T-helper 17 cell (primary cell): ENCODE measurements at places on chromosomes 5 and 9.

GRCh38 chr9:5448461-5449435 lies 1.6 kb upstream of the CD274 start:
- no peak for DNase-seq

DNA sequence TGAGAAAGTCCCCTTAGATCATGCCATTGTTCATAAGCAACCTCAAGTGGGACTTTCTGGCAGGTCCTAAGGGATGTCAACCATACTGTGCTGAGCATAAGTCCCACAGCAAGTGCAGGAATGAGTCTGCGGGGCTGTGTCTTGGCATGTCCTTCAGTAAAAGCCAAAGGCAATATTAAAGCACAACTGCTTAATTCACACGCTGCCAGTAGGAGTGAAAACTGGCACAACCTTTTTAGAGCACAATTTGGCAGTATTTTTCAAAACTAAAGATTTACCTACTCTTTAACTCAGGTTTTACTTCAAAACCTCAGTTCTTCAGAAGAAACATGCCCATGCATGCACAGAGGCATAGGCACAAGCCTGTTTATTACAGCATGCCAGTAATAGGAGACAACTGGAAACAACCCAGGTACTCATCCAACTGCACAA lies 24.4 kb upstream of the SMAD5 start:
- no peak for DNase-seq

GRCh38 chr5:58452566-58453258 lies 7.2 kb downstream of the PLK2 start:
- no peak for DNase-seq

DNA sequence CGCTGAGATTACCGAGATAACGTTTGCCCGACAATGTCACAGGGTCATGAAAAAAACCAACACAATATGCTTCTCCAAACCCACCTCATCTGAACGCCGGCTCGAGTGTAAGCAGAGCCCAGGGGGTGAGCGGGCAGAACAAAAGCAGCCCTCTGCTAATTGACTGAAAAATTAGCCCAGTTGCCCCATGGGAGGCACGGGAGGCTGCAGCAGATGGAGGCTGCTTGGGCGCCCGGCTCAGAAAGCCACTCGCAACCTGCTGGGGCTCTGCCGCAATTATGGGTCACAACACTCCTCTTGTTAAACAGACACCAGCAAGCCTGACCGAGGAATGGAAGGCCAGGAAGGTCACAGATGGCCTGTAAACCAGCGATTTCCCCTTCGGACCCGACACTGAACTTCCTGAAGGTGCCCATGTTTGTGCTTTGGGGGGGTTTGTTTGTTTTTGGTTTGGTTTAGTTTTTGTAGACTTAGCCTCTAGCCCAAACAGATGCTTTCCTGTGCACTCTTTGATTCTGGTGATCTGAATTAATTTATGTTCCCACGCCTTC lies 104.6 kb upstream of the IRX1 start:
- DNase-seq: no peak

DNA sequence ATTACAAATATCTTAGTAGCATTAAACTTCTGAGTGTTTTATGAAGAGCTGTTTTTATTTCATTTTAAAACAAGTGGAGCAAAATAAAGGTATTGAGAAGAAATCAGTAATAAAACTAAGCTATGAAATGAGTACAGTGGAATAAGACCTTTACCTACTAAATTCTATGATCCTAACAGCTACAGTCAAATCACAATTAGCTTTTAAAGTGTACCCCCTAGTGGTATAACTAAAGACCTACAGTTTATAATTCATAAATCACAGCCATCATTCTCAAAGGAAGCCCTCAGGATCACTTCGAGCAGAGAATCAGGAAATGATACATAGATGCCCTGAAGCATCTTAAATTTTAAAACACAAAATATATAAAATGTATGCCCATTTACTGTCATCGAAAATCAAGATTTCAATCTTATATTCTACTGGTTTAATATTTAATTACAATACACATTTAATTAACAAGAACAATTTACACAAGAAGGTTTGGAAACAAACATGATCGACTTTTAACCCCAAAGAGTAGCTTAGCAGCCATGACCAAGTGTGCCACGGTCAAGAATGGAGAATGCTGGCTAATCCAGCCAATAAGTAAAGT lies 12.3 kb downstream of the CCNH start:
- no peak for DNase-seq

- DNase-seq: no peak
These were observed 15.8 kb upstream of the SPOUT1 start for GRCh38 chr9:128845186-128845931.

DNA sequence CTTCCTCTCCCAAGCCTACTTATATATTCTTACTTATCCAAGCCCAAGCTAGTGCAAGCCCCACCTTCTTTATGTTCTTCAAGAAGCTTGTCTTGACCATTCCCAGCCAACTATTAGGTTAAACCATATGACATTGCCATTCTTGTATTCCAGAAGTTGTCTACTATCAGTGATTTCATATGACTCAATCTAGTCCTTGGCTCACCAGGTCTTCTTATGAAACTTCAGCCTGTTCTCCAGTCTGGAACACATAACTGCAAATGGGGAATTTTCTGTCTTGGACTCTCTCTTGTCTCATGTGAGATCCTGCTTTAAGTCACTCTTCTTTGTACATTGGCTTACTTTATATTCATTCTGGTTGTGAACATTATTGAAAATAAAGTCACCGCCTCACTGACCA lies 130.7 kb downstream of the TTLL11 start:
- no peak for DNase-seq
